ENCODE measurements at places on chromosomes 2 and 18. TPM values are rescaled to one million over a fixed set of nuclear protein-coding genes. Genes with fewer than 3 reads are reported as not detected.

- H3K27ac ChIP-seq, result no peak overlapping the region
- H3K4me3 ChIP-seq, result no peak overlapping the region
- H3K27me3 ChIP-seq, result no peaks in the 10 kb centered on the region
- H3K36me3 ChIP-seq, result peaks cover 6% of the 10 kb centered on the region
These were observed 2.4 kb upstream of the MALT1 start for GRCh38 chr18:58668897-58669296.

The CHRNA1 gene
- total RNA-seq, result not detected

The SLC35G4 gene
- total RNA-seq, result not detected

GRCh38 chr2:224908818-224909217, 133.4 kb downstream of the DOCK10 start:
- H3K27me3 ChIP-seq, result no peaks in the 10 kb centered on the region
- no peak for DNase-seq
- no peaks in the 10 kb centered on the region for H3K36me3 ChIP-seq
- no peak overlapping the region for H3K4me3 ChIP-seq
- H3K4me1 ChIP-seq, result peaks cover 18% of the 10 kb centered on the region

- no peaks in the 10 kb centered on the region for H3K27me3 ChIP-seq
- peak; percentile 12 for DNase-seq
- peaks cover 20% of the 10 kb centered on the region for H3K4me1 ChIP-seq
- H3K4me3 ChIP-seq, result no peak overlapping the region
- H3K27ac ChIP-seq, result no peak overlapping the region
These were observed 41.4 kb downstream of the THUMPD2 start for GRCh38 chr2:39737661-39738060.

The CFAP210 gene
- total RNA-seq, result not detected

- DNase-seq, result no peak
- no peak overlapping the region for H3K27ac ChIP-seq
- no peak overlapping the region for H3K4me3 ChIP-seq
- H3K27me3 ChIP-seq, result no peaks in the 10 kb centered on the region
- H3K4me1 ChIP-seq, result no peaks in the 10 kb centered on the region
- no peaks in the 10 kb centered on the region for H3K36me3 ChIP-seq
These were observed 91.7 kb upstream of the HNMT start for GRCh38 chr2:137872577-137872976.

The FBXO15 gene
- 0.79 TPM for total RNA-seq

DNA sequence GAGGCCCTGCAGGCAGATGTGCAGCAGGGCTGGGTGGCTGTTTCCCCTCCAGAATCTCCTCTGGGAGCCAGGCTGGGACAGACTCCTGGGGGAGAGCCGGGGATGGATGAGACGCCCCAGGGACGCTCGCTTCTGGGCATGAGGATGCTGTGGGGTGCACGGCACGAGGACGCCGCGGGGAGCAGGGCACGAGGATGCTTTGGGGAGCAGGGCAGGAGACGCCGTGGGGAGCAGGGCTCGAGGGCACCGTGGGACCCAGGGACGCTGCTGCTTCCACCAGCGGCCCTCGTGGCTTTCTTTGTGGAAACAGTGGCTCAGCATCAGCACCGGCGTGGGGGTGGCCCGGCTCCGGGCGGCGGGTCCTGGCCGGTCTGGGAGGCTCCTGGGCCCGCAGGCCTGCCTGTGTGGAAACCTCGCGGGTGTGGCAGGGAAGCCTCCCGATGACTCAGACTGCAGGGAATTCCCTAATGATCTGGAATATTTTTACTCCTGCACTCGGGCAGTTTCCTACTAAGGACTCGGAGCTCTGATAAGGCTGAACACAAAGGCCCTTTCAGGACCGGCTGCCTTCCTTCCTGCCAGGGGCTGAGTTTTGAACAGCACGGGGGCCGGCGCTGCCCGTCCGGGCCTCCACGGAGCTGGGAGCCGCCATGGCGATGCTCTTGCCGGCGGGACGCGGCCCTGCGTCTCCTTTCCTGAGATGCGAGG, 62.6 kb downstream of the NFATC1 start:
- DNase-seq, result peak; percentile 62
- H3K4me1 ChIP-seq, result peaks cover 5% of the 10 kb centered on the region
- H3K27me3 ChIP-seq, result no peaks in the 10 kb centered on the region
- H3K27ac ChIP-seq, result no peak overlapping the region

The POTEC gene
- total RNA-seq, result not detected

DNA sequence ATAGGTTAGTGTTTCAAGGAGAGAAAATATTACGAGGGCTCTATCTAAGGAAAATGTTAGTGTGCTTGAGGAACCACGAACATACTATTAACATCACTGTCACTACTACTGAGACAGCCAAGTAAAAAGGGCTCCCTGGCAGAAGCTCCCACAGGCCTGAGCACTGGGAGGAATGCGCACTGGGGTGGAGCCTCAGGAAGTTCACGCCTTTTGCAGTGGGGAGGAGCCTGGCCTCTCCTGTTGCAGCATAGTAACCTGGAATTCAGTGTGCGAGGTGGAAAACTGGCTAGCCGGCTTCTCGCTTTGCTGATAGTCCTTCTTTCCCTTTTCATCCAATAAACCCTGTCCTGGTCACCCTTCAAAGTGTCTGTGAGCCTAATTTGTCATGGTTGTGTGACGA, 250.3 kb downstream of the ERBB4 start:
- no peaks in the 10 kb centered on the region for H3K4me1 ChIP-seq

GRCh38 chr18:68121826-68122225, 593.1 kb downstream of the TMX3 start:
- H3K4me3 ChIP-seq, result no peak overlapping the region
- H3K36me3 ChIP-seq, result no peaks in the 10 kb centered on the region
- DNase-seq, result peak; percentile 58
- H3K4me1 ChIP-seq, result no peaks in the 10 kb centered on the region
- no peaks in the 10 kb centered on the region for H3K27me3 ChIP-seq
- no peak overlapping the region for H3K27ac ChIP-seq

- no peaks in the 10 kb centered on the region for H3K36me3 ChIP-seq
- no peak overlapping the region for H3K4me3 ChIP-seq
- H3K4me1 ChIP-seq, result peaks cover 9% of the 10 kb centered on the region
- no peak overlapping the region for H3K27ac ChIP-seq
- no peaks in the 10 kb centered on the region for H3K27me3 ChIP-seq
These were observed 18.4 kb upstream of the ZNF638 start for GRCh38 chr2:71313016-71313766.

DNA sequence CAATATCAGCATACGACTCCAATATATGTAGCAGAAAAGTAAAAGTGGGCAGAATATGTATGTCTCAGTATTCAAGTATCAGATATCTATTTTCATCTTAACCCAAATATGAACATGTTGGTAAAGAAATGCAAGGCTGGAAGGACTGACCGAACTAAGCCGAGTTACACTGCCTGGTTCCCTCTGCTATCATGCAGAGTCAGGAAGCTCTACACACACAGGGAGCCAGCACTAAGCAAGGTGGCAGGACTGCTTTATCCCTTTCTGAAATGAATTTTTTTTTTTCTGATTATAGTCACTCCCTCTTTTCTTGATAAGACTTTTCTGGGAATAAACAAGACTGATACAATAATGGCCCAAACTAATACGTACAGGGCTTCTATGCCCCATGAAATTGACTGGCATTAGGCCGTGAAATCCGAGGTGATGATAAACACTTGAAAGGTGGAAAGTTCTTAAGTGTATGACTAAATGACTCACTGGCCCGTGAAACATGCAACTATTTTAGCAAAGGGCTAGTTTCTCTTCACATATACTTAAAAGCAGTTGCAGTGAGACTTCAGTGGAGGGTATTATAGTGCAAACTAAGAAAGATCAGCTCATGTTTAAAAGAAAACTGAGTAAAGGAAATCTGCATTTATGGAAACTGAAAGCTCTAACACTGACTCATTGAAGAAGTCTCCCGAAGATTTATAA, 14.9 kb downstream of the DPP4 start:
- DNase-seq, result peak; percentile 14
- peaks cover 24% of the 10 kb centered on the region for H3K4me1 ChIP-seq
- no peak overlapping the region for H3K4me3 ChIP-seq
- no peaks in the 10 kb centered on the region for H3K27me3 ChIP-seq
- no peaks in the 10 kb centered on the region for H3K36me3 ChIP-seq
- no peak overlapping the region for H3K27ac ChIP-seq

Data from MCF 10A (cell line).